ENCODE measurements at places on chromosomes 1 and 21.

DNA sequence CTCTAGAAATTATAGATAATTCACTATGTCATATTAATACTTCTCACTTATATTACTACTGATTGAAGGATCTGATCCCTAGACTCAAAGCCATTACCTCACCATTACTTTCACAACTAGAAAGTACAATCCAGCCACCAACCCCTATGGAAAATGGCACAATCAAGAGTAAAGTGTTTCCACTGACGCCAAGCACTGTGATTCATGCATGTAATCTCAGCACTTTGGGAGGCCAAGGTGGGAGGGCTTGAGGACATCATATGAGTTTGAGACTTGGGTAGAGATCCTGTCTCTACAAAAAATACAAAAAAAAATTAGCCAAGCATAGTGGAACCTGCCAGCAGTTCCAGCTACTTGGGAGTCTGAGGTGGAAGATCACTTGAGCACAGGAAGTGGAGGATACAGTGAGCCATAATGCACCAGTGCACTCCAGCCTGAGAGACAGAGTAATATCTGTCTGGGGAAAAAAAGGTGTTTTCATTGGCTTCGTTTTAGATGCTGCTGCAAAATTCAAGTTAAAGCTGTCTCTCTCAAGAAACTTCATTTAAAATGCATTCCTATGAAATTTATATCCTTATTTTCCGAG lies 126.5 kb downstream of the AKT3 start:
- peak; percentile 54 for DNase-seq

GRCh38 chr1:19462781-19463503 lies 22.4 kb downstream of the CAPZB start:
- DNase-seq: no peak

DNA sequence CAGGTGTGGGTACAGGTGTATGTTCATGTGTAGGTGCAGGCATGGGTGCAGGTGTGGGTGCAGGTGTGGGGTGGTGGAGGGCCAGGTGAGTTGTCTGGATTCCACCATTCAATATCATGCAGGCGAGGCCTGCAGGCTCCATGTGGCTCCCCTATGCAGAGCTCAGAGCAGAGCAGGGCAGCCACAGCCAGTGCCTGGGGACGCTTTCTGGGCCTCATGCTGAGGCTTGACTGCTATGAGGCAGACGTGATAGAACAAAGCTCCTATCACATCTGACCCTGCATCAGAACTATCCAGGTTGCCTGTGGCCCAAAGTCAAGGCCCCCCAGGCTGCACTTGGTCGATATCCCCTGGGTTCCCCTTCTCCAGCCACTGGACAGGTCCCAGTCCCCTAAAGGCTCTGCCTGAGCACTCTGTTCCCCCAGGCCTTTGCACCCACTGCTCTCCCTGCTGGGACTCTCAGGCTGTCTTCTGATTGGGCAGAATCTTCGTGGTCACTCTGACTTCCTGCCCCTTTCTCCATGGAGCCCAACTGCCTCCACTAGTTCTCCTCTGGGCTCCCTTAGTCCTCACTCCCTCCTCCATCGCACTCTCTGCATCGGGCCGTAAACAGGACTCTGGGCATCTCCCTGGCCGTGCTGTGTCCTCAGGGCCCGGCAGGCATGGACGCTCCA lies 78.6 kb upstream of the ACTL8 start:
- DNase-seq: no peak

- DNase-seq: no peak
Measured at GRCh38 chr1:225926551-225927113, 2.6 kb upstream of the PYCR2 start.

- DNase-seq: no peak
Measured at GRCh38 chr1:44168520-44169098, 27.2 kb upstream of the KLF18 start.

DNA sequence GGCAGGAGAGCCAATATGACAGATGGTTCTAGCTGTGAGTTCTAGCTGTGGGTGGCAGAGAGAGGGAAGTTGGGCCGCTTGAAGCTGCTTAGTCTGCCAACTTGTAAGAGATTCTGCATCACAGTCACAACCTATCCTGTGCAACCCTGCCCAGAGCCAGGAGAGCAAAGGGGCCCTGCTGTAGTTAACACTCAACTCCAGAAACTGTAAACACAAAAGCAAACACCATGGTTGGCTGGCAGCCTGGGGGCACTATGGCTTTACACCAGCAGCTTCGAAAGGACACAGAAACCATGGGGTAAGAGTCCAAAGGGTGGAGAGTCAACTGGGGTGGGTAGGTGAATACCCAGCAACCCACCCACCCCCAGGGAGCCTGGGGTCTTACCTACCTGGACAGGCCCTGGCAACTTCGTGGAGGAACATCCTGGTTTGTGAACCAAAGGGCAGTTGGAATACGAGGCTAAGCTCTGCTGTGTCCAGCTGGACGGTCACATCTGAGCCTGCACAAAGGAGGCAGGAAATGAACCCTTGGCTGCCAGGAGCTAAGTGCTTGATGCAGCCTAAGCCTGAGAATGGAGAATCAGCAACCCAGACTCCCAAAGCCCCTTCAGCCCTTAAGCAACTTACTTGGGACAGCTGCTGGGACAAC lies 6.4 kb downstream of the INPP5B start:
- DNase-seq: no peak

DNA sequence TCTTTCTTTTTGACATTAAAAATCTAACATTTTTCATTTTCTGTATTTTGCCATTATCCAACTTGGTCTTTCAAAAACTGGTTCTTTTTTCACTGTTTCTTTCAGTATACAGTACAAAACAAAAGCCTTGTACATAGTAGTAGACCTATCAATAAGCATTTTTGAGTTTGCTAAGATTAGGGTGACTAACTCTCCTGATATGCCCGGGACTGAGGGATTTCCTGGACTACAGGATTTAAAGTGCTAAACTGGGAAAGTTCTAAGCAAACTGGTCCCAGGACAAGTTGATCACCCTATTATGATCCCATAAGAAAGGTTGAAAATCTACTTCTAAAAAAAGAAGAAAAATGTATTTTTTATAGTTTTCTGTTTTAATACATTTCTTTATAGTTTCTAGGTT lies 120.9 kb downstream of the USP25 start:
- peak; percentile 73 for DNase-seq

DNA sequence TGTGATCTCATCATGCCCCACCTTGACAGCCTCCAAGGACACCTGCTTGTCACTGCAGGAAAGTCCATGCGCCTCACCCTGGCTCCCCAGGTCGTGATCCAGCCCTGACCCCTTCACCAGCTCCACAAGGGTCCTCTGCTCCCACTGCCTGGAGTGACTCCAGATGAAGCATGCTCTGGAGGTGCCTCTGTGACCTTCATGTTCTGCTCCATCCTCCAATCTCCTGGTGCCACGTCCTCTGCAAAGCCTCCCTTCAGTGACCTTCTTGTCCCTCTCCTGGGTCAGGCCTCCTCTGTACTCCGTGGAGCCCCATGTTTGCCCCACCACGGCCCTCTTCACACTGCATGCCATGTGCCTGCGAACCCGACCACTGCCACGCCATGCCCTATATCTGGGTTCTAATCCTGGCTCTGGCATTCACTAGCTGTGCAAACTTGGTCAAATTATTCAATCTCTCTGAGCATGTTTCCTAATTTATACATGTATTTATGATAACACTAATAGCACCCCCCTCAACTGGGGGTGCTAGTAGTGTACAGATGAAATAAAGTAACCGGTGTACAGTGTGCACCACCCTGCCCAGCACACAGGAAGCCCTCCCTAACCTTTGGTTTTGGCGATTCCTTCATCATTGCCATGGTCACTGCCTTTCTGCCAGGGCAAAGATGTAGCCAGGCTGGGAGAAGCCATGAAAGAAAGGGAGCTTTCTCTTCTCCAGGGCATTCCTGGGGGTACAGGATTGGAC lies 77.4 kb downstream of the STUM start:
- no peak for DNase-seq

DNA sequence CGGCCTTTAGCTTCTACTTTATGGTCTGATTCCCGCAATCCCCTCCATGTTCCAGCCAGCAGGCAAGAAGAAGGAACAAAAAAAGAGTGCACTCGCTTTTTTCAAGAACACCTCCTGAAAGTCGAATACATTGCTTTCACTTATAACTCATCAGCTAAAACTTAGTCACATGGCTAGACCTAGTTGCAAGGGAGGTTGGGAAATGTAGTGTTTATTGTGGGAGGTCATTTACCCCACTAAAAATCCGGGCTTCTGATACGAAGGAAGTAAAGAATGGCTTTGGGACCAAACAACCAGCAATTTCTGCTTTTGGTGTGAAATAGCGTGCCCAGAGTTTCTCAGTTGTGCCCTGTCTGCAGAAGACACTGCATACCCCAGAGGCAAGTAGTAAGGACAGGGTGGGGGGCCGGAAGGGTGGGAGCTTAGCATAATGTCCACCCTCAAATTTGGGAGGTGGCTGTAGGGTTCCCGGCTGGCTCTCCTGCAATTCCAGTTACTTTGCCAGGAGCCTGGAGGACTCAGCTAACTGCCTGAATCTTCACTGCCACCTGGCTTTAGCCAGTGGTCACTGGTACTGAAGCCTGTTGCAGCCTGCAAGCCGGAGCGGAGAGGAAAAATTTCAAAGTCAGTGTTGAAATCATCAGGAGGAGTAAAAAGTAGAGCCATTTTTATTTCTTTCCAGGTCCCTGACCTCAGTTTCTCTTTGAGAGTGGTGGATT lies 57.7 kb upstream of the F3 start:
- no peak for DNase-seq

DNA sequence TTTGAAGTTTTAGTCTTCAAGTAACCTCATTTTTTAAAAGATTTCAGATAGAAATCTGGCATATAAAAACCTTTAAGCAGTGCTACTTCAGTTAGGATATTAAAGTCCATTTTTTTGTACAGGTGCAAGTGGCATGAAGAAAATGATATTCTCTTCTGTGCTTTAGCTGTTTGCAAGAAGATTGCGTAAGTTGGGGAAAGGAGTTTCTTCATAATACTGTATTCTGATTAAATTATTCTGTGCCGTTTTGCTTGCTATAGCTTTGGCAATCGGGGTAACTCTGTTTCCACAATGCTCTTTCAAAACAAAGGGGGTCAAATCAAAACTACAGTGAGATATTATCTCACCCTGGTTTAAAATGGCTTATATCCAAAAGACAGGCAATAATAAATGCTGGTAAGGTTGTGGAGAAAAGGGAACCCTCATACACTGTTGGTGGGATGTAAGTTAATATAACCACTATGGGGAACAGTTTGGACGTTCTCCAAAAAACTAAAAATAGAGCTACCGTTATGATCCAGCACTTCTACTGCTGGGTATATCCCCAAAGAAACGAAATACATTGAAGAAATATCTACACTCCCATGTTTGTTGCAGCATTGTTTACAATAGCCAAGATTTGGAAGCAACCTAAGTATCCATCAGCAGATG lies 27.1 kb downstream of the MAEL start:
- no peak for DNase-seq

DNA sequence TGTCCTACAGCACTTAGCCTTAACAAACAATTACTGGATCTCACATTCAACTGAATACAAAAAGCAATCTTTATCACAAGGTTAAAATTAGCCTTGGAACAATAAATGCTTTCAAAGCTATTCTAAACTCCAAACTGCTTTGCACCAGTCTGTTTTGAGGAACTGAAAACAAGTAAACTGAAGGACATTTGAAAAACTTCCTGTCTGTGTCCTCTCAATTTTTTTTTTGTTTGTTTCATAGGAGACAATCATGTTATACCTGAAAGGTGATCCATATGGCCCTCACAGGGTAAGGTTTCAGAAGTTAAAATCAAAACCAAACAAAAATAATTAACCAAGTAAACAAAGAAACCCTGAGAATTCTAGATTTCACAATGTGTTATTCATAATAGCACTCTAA lies 459.1 kb downstream of the DPYD start:
- no peak for DNase-seq

- DNase-seq: peak; percentile 74
Measured at GRCh38 chr1:234957330-234958065, 171.1 kb downstream of the TOMM20 start.

GRCh38 chr1:20590306-20590777 lies 1.4 kb downstream of the CDA start:
- DNase-seq: no peak

GRCh38 chr1:2547210-2548067 lies 8.7 kb upstream of the TNFRSF14 start:
- no peak for DNase-seq

DNA sequence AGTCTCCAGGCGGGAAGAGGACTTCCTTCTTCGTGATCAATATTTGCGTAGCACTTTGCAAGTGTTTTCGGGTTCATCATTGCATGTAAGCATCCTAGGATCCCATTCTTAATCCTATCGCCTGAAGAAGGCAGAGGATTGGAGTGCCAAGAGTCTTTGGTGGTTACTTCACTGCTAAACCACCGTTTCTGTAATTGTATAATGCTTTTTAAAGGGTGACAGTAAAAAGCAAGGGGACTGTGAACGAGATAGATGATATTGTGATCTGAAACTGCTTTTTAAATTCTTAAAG lies 345 bp upstream of the ALDH9A1 start:
- DNase-seq: no peak

GRCh38 chr1:231719485-231720183 lies 93.0 kb downstream of the DISC1 start:
- no peak for DNase-seq

DNA sequence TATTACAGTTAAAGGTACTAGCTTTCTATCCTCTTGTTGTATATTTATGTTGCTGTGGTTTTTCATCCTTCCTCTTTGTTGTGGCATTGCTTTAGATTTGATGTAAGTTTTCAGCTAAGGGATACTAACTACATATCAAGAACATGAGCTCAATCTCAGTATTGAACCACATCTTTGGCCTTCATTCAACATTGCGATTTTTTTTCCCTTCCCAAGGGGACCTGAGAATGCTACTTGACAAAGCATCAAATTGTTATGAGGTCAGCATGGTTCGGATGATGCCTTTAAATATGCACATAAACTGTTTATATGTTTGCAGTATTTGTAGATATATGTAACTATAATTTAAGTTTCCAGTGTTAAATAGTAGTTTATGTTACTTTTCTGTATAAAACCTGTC lies 31.7 kb upstream of the GPR88 start:
- DNase-seq: peak; percentile 36

DNA sequence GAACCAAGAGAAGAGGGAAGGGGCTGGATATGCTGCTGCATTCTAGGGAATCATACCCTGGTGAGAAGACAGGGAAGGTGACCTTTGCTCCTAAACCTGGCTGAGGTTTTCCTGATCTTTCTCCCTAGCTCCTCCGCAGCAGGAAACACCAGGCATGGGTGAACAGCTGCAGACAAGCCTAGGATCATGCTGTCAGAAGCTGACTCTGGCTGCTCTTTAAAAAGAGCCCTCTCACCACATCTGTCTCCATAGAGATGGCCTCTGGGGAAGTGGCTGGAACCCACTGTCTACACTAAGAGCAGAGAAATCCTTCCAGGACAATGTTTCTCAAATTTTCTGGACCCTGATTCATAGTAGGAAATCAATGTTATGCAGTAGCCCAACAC lies 57.6 kb downstream of the CD34 start:
- DNase-seq: no peak

GRCh38 chr21:30997541-30997940 lies 40.7 kb downstream of the KRTAP19-8 start:
- no peak for DNase-seq

GRCh38 chr1:239792157-239792556 lies 299.5 kb upstream of the FMN2 start:
- DNase-seq: no peak

DNA sequence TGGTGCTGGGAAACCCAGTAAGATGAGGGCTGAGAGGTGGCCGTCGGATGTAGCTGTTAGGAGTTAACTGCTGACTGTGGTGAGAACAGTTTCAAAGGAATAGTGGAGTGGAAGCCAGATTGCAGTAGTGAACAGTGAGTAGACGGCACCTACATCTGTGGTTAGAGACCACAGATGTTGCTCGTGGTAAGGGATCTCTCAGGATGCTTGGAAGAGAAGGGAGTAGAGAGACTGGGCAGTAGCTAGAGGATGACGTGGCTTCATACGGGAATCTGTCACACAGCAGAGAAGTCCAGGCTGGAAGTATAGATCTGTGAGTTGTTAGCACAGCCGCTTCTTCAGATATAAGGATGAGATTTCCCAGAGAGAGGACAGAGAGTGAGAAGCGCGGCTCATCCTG lies 7.8 kb upstream of the ARTN start:
- no peak for DNase-seq
